ENCODE measurements at places on chromosomes 12 and 14.

- DNase-seq: no peak
These were observed 3.4 kb upstream of the C3AR1 start for GRCh38 chr12:8069582-8069981.

GRCh38 chr12:57240926-57241401, 10.0 kb downstream of the STAC3 start:
- DNase-seq: no peak

DNA sequence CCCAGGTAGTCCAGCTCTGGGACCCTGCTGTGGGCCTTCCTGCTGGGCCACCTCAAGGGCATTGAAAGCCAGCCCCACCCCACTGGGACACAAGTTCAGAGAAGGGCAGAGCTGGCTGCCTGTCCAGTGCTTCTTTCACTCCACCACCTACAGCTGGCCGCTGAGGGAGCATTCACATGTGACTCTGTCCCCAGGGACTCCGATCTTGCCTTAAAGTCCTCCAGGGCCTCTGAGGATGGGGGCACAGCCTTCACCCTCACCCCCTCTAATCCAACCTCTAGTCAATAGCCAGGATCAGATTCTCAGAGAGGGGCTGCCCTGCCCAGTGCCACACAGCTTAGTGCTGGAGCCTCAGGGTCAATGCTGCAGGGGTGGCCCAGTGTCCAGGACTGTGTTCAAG, 5.0 kb upstream of the CYP46A1 start:
- DNase-seq: no peak

DNA sequence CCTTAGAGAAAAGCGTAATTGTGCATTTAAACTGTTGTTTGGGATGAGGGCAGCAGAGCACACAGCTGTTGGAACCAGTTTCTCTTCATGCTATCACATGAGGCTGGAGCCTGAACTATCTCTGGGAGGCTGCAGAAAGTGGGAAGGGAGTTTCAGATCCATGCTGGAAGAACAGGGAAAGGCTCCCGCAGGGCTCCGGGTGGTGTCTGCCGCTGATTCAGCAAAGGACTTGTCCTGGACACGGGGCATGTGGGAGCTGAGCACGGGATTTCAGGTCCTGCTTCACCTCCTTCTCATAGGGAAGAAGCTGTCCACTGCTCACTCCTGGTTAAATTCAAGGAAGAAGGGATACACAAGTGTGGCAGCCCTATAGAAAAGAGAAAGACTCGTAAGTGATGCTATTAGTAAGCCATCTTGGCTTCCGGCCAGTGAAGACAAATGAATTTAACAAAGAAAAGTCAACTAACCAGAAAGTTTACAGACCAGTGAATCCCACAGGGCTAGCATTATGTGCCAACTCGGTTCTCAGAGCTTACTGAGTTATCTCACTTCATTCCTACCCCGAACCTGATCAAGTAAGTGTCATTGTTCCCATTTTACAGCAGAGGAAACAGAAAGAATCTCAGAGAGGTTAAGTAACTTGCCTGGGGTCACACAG, 6.7 kb upstream of the FZD10 start:
- DNase-seq: no peak

GRCh38 chr12:69929125-69929524, 104.1 kb downstream of the MYRFL start:
- no peak for DNase-seq

DNA sequence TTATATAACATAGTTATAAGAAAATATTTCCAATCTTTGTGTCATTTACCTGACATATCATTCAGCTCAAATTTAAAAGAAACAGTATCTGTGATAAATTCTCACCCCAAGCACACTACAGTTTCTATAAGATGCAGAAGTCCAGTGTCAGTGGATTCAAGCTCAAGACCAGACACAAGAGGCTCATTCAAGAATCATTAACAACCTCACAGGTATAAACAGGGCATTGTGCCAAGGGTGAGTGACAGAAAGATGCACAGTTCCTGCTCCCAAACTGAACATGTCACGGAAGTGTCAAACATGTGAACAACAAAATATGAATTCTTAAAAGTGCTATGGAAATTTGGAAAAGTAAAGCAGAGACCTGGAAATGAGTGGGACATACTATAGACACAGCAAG, 12.8 kb downstream of the ATP2B1 start:
- no peak for DNase-seq

DNA sequence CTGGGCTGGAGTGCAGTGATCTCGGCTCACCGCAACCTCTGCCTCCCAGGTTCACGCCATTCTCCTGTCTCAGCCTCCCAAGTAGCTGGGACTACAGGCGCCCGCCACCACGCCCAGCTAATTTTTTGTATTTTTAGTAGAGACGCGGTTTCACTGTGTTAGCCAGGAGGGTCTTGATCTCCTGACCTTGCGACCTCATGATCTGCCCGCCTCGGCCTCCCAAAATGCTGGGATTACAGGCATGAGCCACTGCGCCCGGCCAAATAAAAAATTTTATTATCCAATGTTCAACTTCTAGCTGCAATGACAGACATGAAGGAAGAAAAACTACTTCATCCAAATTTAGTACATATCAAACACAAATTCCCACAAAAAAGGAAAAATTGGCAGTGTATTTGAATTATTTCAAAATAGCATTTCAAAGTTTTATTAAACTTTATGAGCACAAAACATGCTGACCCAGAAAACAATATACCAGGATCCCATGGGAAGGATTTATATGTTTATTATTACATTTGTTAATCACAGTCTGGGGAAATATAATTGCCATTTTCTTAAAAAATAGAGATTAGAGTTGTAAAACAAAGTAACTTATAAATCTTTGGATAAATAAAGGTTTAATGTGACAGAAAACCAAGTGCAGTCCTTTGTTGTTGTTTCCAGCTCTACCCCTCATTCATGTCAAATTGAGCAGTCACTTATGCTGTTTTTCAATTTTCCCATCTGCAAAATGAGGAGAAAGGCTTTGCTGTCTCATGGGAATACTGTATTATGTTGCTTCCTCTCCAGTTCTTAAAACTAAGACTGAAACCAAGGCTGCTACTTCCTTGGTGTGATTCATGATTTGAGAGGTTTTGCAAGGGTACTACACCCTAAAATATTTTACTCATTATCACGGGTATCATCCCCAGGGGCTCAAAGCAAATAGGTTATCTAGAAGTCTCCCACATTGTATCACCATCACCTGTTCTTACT, 155.2 kb upstream of the AVPR1A start:
- DNase-seq: peak; percentile 4

DNA sequence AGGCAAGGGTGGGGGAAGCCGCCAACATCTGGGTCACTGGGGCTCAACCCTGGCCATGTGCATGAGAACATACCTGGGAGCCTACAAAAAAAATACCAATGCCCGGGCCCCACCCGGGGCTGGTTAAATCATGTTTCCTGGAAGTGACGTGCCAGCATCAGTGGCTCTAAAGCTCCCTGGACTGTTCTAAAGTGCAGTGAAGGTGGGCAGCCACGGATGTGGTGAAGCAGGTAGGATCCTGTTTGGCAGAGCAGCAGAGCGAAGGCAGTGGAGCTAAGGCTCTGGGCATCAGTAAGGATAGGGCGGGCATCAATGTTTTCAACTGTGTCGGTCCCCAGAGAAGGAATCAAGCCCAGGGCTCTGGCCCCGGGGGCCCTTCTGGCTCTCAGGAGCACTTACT, 525 bp upstream of the GPR68 start:
- no peak for DNase-seq

- DNase-seq: no peak
These were observed 180.3 kb downstream of the IPO8 start for GRCh38 chr12:30515351-30515750.

DNA sequence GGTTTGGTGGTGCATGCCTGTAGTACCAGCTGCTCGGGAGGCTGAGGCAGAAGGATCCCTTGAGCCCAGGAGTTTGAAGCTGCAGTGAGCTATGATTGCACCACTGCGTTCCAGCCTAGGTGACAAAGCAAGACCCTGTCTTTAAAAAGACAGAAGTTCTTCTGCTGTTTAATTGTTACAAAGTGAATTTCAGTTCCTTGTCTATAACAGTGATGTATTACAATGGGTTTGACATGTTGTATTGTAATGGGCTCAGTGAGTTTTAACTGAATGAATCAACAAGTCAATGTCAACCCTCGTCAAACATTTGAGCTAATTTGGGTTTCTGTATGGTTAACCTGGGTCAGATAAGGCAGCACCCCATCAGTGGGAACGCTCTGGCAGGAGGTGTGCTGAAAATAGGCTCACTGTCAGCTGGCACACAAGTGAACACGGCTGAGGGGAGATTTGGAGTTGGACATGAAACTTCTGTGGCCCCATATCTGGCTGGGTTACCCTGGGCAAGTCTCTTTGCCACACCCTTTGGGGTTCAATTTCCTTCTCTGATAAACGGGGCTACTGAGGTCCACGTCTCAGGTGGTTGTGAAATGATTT, 14.0 kb upstream of the TRPV4 start:
- DNase-seq: no peak

GRCh38 chr12:53664936-53665335, 10.9 kb downstream of the ATP5MC2 start:
- DNase-seq: no peak

DNA sequence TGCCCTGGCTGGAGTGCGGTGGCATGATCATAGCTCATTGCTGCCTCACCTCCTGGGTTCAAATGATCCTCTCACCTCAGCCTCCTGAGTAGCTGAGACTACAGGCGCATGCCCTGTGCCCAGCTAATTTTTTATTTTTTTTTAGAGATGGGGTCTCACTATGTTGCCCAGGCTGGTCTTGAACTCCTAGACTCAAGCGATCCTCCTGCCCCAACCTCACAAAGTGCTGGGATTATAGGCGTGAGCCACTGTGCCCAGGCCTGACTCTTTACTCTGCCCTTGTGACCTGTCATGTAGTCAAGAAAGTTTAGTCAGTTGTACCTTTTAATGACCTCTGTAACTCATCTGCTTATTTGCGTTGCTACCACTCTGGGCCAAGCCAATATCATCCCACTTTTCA, 55.7 kb downstream of the PROX2 start:
- no peak for DNase-seq

DNA sequence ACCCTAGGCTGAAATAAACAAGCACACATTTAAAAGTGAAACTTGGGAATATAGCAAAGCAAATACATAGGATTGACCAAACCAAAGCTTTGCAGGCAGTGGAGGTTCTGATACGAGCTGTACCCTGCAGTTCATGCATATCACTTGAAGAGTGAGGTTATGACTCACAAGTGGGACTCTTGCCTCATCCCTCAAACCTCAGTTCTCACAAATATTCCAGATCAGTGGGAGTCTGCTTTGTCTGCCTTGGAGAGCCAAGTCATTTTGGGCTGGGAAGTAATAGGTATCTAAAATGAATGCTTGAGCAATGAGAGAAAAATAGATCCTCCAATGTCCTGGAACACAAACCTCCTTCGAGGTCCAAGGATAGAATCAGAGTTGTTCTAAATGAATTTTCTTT, 116.4 kb downstream of the LRIG3 start:
- DNase-seq: no peak

DNA sequence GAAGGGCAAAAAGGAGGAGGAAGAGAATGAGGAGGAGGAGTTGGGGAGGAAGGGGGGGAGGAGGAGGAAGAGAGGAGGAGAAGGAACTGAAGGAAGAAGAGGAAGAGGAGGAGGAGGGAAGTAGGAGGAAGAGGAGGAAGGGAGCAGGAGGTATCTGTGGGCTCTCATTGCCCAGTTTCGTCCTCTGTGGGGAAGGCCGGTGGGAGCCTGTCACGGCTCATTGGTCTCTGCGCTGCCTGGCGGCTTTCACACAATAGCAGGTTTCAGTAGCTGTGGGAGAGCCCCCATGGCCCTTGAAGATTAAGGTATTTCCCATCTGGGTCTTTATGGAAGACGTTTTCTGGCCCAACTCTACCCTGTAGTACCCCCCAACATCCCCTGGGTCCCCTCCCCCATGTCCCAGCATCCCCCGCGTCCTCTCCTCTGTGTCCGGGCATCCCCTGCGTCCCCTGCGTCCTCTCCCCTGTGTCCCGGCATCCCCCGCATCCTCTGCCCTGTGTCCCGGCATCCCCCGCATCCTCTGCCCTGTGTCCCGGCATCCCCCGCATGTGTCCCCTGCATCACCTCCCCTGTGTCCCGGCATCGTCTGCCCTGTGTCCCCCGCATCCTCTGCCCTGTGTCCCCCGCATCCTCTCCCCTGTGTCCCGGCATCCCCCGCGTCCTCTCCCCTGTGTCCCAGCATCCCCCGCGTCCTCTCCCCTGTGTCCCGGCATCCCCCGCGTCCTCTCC, 278.2 kb upstream of the SFSWAP start:
- no peak for DNase-seq

DNA sequence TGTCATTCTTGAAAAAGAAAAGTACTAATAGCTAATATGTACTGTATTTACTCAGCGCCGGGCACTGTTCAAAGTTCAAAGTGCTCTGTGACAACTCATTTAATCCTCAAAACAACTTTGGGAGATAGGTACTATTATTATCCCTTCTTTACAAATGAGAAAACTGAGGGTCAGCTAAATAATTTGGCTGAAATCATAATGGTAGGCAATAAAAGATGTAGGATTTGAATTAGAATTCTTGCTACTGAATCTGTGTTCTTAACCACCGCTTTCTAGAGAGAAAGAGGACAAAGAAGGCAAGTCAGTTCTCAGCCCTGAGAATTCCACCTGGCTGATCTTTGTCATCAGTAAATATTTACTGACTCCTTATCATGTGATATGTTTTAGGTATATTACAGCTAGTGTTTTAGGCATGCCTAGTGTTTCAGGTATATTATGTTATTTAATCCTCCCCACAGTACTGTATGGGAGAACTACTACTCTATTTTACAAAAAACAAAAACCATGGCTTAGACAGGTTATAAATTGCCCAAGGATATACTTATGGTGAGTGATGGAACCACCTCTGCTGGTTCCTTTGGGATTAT, 205.7 kb upstream of the GZMB start:
- DNase-seq: no peak

- DNase-seq: no peak
These were observed 64.6 kb downstream of the SUSD6 start for GRCh38 chr14:69675877-69676416.

- DNase-seq: no peak
These were observed 2.9 kb downstream of the GLIPR1 start for GRCh38 chr12:75483431-75483830.

DNA sequence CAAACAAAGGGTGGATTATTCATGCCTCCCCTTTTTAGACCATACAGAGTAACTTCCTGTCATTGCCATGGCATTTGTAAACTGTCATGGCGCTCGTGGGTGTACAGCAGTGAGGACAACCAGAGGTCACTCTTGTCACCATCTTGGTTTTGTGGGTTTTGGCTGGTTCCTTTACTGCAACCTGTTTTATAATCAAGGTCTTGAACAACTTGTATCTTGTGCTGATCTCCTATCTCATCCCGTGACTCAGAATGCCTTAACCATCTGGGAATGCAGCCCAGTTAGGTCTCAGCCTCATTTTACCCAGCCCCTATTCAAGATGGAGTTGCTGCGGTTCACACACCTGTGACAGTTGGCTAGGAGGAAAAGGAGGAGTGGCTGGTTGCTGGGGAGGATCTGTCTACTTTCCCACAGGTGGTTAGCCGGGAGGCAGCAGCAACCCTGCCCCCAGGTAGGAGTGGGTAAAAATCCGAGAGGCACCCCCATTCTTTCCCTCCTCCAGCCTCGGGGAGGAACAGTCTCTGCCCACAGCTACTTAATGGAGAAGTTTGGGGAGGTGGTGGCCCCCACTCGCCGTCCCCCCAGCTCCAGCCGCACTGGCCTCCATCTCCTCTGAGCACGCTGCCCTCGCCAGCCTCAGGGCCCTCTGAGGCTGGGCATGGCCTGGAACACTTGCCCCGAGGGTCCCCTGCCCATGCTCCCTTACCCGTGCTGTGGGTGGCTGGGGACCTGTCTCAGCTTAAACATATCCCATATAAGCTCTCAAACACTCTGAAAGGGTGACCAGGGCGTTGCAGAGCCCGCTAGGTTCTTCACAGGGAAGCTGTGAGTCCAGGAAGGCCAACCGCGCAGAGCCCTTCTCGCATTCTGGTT, 41.7 kb downstream of the SMIM41 start:
- DNase-seq: no peak

- DNase-seq: no peak
These were observed 157.4 kb downstream of the KICS2 start for GRCh38 chr12:64064706-64065105.

Measured in erythroblast (primary cell).